ENCODE measurements at places on chromosomes 13 and 19.

DNA sequence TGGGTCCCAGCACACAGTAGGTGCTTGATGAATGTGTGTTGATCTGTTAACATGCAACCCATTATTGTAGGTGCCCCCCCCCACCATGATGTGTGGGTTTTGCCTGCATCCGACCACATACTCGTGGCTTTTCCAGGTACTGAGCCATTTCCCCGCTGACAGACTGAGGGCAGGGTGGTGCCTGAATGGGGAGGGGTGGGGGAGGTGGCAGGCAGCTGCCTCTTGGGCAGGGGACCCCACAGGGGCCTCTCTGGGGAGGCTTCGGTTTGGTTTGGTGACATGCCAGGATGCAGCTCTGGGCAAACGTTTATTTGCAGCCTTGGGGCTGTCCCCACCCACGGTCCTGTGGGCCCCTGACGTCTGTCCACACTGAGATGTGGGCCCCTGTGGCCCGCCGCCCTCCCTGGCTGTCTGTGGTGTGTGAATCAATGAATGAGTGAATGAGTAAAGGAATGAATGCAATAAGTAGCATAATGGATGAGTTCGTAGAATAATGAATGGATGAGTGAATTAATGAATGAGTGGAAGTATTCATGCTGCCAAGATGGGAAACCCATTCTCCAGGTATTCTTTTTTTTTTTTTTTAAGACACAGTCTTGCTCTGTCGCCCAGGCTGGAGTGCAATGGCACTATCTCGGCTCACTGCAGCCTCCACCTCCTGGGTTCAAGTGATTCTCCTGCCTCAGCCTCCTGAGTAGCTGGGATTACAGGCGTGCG, 9.0 kb upstream of the JUND start:
- DNase-seq = no peak

GRCh38 chr19:7678971-7679751, 1.5 kb upstream of the TRAPPC5 start:
- peak; percentile 74 for DNase-seq

GRCh38 chr19:40908976-40909375, 26.9 kb upstream of the CYP2A7 start:
- DNase-seq = peak; percentile 25

- no peak for DNase-seq
Observed at GRCh38 chr13:65461590-65461989, 1768.5 kb downstream of the PCDH9 start.

DNA sequence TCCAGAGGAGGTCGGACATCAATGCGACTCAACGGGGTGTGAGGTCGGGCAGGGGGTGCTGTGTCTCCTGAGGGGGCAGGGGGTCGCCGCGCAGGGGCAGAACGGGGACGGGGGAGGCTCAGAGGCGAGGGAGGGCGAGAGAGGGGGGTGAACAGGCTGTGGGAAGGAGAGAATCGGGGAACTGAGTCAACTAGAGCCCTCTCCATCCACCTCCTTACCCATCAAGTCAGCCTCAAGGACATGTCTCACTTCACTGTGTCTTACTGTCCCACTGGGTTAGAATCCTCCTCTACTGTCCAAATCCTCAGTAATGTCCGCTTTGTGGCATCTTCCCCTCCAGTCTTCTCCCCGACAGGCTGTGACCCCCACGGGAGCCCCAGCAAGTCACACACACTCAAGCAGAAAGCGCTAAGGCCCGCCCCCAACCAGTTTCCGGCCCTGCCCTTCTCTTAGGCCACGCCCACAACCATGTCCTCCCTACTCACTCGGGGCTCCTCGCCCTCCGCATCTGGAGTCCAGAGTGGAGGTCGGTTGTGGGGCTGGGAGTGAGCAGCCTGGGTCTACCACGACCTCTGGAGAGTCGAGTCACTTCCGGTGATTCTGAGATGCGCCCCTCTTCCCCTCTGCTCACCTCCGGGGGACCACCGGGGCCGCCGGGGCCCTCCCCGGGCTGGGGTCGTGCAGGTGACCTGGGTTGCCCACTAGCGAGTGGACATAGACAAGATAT, 9.3 kb downstream of the PLEKHA4 start:
- peak; percentile 80 for DNase-seq

DNA sequence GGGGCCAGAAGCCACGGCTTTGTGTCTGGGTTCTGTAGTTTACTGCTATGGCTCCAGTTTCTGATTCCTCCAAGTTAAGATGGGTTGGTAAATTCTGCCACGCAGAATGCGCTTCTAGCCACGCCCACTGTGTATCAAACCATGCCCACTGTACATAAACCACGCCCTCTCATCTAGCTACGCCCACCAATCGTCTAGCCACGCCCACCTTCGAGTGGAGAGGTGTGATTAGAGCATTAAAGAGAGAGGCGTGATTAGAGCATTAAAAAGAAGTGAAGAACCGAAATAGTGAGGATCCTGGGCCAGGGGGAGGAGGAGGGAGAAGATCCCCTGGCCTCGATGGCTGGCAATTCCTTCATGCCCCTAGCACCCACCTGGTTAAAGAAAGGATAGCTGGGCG, 43.7 kb upstream of the ADGRE5 start:
- DNase-seq = peak; percentile 53

DNA sequence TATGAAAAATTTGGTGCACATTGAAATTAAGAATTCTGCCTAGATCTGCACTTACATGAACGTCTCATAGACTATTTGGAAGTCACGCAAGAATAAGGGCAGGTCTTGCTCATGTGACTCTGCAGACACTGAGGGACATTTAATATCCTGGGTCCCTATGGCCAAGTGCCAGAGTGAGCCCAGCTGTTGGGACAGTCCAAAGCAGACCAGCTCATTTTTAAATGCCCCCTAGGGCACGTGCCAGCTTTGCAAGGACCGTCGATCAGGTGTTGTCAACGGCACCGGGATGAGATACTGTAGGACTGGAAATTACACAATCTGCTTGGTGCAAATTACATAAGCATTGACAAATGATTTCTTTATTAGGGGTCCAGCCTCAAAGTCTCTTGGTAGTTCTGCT, 293.6 kb downstream of the TEX29 start:
- no peak for DNase-seq

- no peak for DNase-seq
Observed at GRCh38 chr19:51490676-51491075, 10.9 kb downstream of the SIGLEC12 start.

DNA sequence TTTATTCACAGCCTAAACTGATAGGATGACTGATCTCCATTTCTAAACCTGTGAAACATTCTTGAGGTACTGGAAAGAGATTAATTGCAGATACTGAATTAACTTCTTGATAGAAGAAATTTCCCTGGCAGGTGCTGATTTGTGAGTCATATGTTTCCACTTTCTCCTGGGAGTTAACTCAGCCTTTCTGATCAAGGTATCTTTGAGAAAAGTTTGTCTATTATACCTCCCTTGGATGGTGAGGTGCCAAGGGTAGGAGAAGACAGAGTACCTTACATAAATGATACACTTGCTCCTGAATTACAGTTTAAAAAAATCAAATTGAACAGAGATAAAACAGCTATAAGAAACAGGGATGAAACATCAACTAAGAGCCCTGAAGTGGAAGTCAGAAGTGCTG, 123.0 kb downstream of the RGCC start:
- no peak for DNase-seq
